ACHN (cell line): ENCODE measurements at places on chromosomes 1 and 21.

DNA sequence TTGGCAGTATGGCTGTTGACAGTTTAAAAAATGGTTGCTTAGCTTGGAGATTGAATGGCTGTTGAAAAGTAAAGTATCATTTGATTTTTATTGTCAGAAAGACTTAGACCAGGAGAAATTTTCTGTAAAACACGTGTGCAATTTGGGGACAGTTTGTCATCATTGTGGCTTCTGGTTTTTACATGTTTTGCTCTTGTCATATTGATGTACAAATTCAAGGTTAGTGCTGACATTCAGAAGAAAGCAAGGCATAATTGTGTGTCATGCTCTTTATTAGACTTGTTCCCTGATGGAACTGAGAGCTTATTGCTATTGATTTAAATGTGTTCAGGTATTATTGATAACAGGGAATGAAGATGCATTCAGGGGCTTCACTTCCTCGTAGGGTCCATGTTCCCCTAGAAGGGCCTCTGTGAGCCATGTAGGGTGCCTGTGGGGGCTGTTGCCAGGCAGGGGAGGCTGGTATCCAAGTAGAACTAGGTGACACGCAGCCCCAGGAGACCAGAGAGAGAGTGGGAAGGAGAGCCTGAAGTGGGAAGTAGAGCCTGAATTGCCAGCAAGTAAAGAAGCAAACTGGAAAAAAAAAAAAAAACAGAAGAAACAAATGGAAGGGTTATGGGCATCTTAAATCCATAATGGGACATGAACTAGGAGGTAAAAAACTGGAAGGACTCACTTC lies 32.7 kb upstream of the PLXNA2 start:
- DNase-seq, result no peak

DNA sequence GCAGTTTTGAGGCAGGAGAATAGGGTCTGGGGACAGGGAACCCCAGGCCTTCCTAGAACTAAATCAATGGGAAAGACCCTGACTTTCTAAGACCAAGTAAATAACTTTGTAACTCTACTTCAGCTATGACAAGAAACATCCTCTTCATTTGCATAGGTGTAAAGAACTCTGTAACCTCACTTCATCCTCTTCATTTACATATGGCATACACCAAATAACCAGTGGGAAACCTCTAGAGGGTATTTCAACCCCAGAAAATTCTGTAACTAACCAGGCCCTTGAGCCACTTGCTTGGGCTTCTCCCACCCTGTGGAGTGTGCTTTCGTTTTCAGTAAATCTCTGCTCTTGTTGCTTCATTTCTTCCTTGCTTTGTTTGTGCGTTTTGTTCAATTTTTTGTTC lies 495.6 kb downstream of the SIPA1L2 start:
- DNase-seq, result no peak

DNA sequence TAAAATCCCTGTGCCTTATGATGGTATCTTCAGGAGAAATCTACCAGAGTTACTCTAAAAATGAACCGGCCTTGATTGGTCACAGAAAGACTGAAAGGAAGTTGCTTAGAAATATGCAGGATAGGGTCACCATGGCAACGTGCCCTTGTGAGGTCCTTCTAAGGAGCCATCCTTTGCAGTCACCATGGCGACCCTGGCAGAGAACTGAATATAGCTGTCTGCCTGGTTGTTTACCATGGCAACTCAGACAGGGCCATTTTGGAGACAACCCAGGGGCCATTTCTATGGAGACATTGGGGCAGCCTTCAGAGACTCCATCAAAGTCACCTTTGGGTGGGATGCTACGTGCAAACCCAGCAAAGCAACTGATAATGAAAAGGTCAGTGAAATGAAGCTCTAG lies 43.0 kb downstream of the SNX7 start:
- DNase-seq, result no peak

DNA sequence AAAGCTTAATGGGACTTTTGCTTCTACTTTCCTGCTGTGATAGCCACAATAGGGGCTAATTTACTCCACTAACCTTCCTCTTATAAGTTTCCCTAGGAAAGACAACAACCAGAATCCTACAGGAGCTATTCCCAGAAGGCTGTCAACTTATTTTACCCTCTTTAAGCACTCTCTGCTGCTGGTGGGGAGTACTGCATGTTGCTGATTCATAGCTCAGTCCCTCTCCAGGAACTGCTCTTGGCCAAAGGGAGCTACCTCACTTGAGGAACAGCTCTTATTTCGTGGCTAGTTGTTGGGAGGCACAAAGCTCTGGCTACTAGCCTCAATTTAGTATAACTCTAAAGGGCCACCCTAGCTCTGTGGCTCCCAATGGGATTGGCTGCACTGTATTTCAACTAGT lies 37.2 kb downstream of the ADSS2 start:
- peak; percentile 10 for DNase-seq

GRCh38 chr1:246166841-246167240 lies 340.2 kb downstream of the SMYD3 start:
- no peak for DNase-seq

DNA sequence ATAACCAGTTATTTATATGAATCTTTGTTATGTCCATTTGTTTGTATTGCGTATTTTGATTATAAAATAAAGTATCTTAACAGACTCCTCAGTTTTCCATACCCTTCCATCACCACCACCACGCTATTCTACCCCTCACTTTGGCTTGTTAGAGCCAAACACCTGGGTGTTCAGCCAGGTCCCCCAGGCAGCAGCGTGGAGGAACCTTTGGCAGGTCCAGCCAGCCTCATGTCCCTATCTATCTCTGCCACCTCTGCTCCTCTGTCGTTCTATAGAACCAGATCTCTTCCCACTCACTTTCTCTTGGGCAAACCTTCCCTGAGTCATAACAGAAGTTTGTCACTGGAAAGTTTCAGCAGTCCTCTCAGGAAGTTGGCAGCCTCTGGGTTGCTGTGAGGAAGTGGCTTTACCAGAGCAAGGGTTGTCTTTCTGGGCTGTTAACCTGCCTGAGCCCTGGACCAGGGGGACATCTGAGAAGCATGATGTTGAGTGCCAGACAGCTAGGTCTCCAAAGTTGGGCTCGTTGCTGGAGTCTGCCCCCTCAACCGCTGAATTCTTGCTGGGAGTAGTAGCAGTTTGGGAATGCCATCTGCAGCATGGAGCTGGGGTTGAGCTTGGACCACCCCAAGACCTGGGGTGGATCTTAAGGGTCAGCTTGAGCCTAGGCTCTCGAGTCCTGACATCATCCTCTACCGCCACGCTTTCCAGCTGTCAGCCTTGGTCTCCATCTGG lies 996 bp upstream of the SH3BGRL3 start:
- peak; percentile 16 for DNase-seq
